Renal pelvis (tissue), 12 donors: ENCODE measurements at places on chromosomes 1 and 21.
A peak's percentile ranks its signal among the peaks of the same experiment; 100 is the strongest.

DNA sequence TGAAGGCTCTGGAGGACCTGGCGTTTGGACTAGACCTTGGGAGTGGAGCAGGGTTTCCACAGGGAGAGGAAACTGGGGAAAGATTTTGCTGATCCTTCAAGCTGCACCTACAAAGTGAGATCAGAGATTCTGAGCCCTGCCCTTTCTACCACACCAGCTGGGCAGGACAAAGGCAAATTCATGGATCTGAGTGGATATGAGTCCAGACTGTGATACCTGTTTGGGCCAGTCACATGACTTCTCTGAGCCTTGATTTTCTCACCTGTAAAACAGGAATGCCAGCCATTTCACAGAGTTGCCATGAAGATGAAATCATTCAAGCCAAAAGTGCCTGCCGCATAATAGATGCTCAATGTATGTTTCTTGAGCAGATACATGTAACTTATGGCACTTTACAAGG lies 4.9 kb upstream of the RASSF5 start:
- no peak for DNase-seq

DNA sequence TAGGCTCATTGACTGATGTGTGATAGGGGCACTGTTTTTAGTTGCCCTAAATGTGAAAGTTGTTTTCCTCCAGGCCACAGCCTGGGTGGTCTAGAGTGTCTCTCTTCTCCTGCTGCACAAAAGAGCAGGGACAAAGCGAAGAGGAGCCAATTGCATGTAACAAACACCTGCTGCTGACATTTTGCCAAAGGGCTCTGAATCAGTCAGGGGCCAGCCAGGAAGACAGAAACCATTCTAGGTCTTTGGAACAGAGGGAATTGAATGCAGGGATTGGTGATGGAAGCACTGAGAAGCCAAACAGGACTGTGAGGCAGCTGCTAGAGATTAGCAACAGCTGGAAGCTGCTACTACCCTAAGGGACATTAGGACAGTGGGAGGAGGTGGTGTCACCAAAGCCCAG lies 185.3 kb upstream of the POU3F1 start:
- no peak for DNase-seq

DNA sequence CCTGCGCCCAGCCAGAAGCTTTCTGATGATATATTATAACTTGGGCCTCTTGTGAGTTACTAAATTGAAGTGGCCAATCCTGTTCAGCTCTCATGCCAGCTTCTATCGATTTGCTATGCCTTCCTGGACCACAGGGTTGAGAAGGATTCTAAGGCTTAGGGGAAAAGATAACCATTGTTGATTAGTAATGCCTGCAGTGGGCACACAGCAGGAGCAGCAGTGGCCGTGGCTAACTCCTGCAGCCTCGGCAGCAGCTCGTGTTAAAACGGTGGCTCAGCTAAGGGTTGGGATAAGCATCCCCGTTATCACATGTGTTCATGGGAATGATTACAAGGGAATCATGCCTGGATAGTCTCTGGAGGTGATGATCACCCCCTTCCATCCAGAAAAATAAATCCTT lies 20.5 kb upstream of the KCNE2 start:
- no peak for DNase-seq

DNA sequence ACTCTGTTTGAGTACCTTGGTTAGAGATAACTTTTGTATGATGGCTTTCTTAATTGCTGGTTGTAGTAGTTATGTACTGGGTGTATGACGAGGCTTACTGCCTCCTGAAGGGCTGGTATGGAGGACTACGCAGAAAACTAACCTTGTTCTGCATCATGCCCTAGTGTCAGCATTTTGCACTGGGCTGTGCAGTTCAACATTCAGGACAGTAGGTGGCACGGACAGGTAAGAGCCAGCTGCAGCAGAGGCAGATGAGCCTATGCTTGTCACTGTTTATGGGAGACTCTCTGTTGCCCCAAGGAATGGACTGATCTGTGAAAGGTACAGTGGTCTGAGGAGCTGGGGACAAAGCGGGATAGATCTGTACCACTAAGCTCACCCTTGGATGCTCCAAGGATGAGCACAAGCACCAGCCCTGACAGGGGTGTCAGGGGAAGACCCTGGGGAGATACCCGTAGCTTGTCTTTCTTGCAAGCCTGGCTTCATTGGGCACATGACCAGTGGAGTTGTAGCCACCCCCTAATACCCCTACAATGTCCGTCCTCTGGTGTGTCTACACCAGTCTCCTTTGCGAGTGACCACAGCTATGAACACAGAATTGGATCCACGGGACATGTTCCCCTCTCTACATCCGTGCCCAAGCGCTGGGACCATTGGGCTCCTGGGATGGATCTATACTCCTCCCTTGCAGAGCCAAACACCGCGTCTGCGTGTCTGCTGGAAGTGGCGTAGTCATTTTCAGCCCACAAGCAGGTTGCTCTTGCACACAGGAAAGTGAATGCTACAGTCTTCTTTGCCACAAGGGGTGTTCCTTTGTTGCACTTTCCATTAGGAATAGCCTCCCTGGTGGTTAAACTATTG lies 51.1 kb upstream of the CFHR3 start:
- DNase-seq: peak; percentile 14

- DNase-seq: no peak
Measured at GRCh38 chr1:17207966-17208418, 3.1 kb downstream of the PADI1 start.

DNA sequence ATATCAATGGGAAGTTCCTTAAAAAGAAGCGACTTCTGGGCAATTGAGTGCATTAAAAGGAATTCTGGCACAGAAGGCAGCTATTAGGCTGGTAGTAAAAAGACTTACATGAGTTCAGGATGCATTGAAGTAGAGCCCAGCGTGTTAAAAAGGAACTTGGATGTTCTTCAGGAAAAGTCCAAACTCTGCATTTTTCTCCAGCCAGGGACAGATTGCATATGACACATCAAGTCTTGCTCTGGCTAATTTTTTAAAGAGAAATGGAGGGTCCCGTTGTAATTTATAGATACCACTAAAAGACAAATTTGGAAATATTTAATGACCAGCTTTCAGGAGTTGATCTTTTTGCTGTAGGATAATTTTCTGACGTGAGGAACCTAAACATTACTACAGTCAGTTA lies 1.2 kb downstream of the TPRG1L start:
- no peak for DNase-seq

DNA sequence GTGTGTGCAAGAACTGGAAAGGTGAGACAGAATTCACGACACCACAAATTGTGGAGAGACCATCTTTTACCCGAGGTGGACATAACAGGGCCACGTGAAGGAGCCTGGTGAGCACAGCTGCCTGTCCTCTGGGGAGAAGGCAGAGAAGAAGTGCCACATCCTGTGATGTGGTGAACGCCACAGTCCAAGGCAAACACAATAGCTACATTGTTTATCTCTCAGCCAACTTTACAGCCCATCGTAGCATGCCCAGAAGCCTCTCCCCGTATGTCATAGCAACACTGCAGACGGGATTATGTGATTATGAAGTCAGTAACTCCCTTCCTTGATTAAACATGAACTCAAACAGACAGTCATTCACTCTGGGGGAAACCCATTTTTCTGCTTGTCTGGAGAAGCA lies 612.2 kb downstream of the SMYD3 start:
- DNase-seq: no peak

GRCh38 chr1:242842094-242842493 lies 317.6 kb upstream of the PLD5 start:
- DNase-seq: no peak

DNA sequence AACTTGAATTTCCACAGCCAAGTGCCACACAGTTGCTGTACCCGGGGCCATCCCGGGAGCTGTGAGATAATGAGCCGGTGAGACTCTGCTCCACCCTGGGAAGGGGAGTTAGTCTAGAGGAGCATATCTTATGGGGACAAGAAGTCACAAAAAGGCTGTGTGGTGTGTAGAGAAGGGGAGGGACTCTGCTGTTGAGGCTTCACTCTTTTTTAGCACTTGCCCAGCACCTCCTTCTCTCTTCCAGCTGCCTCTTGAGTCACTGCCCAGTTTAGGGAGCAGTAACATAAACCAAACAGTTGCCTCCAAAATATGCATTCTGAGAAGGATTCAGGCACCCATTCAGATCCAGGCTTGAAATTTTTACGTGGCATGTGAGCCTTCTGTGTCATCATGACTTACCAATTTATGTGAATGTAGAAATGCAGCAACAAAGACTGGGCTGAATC lies 744 bp upstream of the WDR26 start:
- peak; percentile 12 for DNase-seq

DNA sequence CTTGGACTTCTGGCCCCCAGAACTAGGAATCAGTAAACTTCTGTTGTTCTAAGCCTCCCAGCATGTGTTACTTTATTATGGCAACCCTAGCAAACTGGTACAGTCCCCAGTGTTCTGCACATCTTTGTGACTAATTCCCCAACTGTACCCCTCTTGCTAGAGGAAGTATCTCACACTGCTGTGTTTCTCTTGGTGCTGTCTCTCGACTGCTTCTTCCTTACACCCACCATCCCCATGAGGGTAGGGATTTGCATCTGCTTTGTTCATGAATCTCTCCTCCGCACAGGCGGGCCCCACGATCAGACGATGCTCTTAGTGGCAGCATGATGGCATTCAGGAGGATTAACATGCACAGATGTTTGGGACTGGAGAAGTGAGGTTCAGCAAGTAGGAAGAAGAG lies 46.7 kb downstream of the CLIC6 start:
- no peak for DNase-seq

DNA sequence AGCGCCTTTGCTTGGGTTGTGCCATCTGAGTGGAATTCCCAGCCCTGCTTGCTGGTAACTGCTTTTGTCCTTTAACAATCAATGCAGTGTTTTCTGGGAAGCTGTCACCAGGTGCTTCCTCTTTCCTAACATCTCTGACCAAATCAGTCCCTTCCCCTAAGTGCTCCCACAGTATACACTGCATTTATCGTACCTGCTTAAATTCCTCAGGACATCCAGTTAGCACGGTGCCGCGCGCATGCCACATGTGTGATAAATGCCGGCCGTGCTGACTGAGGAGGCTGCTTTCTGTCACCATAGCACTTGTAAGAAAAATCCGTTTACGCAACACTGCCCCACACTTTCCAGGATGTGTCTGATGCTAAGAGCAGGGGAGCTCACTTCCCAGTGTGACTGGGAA lies 115.4 kb downstream of the BCAR3 start:
- DNase-seq: no peak

- no peak for DNase-seq
Measured at GRCh38 chr1:82048596-82048995, 247.9 kb downstream of the ADGRL2 start.

DNA sequence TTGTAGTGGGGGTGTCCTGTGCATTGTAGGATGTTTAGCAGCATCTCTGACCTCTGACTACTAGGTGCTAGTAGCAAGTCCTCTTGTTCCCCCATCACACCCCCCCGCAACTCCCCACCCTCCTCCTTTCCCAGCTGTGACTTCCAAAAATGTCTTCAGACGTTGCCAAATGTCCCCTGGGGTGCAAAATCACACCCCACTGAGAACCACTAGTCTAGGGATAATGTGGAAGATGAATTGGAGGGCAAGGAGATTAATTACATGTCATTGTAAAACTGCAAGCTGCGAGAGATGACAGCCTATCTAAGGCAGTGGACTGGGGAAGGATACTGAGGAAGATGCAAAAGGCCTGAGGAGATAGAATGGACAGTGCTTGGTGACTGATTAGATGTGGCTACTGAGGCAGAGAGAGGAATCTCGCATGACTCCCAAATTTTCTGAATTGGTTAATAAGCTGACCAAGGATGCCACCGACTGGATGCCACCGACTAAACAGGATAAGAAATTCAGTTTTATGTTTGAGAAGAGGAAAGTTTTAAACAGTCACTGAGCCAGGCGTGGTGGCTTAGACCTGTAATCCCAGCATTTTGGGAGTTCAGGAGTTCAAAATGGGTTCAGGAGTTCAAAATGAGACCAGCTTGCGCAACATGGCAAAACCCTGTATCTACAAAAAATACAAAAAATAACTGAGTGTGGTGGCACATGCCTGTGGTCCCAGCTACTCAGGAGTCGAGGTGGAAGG lies 3.1 kb upstream of the JAK1 start:
- DNase-seq: no peak

GRCh38 chr1:100347009-100347966 lies 5.0 kb upstream of the CDC14A start:
- DNase-seq: no peak
